Fibroblast of the conjunctiva (primary cell): ENCODE measurements at places on chromosomes 7 and 10.
A peak's percentile ranks its signal among the peaks of the same experiment; 100 is the strongest.

- DNase-seq = no peak
These were observed 54.2 kb upstream of the SVIL start for GRCh38 chr10:29689001-29689400.

DNA sequence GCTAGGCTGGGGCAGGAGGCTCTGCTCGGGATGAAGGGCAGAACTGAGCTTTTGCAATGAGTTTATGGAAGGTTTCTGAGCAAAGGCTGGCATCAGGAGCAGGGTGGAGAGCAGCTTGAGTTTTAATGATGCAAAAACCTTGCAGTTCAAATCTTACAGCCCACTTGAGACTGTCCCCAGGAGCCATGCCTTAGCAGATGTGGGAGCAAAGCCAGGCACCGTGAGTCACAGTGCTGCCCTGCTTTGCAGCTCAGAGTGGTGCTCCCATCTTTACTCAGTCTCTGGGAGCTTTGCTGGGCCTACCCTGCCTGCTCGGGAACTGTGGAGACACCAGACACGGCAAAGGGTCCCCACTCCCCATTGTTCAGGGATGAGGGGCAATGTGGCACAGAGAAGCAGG is 122.4 kb upstream of the NPS start:
- no peak for DNase-seq

GRCh38 chr10:48996-49395 is at the start of gene TUBB8:
TUBB8 (minus strand) TSS chr10:49296; CDS start chr10:49238, 58 bp downstream.
- DNase-seq = no peak

GRCh38 chr7:108164342-108164741 is 34.2 kb upstream of the LAMB4 start:
- no peak for DNase-seq

- no peak for DNase-seq
These were observed 45.5 kb downstream of the LAMB1 start for GRCh38 chr7:107957436-107957835.

GRCh38 chr10:114278884-114279191 is 39.8 kb downstream of the VWA2 start:
- DNase-seq = no peak

DNA sequence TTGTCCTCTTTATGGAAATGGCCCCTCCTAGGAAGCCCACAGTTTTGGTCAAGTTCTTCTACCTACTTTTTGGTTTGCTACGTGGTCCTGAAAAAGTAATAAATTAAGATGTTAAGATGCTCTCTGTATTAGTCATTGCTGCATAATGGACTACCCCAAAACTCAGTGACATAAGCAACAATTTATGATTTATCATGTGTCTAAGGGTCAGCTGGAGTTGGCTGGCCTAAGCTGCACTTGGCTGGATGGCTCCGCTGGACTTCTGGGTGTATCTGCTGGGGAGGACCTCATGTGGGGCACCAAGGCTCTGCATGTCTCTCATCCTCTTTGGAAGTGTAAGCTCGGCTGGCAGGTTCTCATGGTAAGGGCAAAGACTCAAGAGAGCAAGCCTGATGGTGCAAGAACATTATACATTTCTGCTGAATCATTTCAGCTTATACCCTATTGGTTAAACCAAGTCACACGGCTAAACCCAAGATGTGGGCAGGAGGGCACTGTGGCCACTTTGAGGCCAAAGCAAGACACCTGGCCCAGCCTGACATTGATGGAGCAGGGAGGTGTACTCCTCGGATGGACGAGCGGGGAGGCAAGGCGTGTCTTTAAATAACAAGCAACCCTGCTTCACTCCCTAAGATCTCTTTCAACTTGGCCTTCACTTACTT is 47.7 kb downstream of the TBXAS1 start:
- DNase-seq = no peak

DNA sequence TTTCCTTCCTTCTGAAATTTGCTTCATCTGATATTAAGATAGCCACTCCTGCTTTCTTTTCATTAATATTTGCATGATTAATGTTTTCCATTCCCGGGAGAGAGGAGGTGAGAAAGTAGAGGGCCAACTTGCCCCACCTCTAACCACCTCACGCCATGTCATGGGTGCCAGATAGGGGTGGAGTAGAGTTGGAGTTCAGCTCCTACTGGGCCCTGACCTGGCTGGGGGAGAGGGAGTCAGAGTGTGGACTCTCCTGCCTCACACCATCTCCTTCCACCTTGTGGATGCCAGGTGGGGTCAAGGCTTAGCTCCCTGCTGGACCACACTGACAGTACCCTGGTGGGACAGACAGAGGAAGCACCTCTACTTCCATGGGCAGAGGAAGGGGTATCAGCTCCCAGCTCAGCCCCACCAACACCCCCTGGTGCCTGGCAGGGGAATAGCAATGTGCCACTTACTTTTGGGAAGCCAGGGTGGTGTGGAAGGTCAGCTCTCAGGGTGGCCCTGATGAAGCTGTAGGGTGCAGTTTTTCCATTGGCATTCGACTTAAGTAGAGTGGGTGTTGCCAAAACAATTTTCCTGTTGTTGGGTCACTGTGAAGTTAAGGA is 28.0 kb downstream of the CHST12 start:
- no peak for DNase-seq

DNA sequence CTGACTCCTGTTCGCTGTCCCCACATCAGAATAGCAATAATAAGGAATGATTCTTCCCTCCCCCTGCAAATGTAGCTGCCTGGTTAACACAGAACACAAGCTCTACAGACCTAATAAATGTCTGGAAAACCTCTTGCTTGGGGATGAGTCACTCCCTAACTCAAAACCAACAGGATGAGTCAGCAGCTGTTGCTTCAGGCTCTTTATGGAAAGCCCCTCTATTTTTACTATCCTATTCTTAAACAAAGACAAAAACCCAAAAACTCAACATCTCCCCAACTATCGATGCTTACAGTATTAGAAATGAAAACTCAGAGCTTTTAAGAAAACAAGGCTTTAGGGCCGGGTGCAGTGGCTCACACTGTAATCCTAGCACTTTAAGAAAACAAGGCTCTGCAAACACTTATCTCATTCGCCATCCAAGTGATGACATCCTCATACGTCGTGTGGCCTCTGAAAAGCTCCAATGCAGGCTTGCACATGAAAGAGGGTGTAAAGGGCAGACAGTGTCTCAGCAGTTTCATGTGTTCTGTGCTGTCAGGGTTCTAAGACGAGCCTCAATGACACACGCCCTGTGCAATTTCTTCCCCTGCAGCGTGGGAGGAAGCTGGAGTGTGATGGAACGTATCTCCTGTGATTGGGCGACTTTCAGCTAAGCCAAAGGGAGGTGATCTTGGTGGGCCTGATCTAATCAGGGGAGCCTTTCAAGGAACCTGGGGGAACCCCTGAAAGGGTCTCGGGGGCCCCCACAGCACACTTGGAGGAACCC is 70.1 kb downstream of the AMZ1 start:
- DNase-seq = peak; percentile 95

DNA sequence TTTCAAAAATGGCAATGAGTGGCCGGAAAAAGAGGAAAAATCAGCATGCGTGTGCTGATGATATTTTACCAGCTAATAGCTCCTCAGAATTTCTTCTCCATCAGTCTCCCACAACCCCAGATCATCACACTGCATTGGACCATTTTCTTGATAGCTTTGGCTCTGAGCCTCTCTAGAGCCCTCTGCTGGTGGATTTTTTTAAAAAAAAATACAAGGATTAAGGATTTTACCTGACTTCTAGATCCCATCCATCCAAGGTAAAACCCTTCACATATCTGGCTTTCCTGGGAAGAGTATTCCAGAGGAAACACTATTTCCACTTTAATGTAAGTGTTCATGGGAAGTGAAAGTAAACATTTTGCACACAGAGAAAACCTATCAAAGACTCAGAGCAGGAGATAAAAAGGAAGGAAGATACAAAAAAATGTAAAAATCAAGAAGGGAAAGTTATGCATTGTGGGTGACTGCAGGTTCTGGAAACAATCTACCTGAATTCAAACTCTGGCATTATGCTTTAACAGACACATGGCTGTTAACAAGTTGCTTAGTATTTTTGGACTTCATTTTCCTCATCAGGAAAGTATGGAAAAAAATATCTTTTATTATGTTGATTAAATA is 380.9 kb downstream of the LRRTM3 start:
- DNase-seq = no peak

DNA sequence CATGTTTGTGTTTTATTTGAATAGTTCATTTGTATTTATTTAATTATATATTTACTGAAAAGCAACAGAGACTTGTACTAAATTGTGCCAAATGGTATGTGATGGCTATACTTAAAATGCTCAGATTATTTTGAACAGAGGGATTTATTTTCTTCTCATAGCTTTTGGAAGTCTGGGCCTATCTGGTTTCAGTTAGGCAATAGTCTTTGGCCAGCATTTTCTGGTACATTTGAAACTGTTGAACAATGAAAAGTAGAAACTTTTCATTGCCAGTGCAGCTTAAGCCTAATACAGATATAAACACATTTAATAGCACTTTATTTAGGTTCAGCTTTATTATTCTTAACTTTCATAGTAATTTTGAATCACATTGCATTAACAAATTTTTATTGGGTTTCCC is 188.0 kb downstream of the TAX1BP1 start:
- no peak for DNase-seq

DNA sequence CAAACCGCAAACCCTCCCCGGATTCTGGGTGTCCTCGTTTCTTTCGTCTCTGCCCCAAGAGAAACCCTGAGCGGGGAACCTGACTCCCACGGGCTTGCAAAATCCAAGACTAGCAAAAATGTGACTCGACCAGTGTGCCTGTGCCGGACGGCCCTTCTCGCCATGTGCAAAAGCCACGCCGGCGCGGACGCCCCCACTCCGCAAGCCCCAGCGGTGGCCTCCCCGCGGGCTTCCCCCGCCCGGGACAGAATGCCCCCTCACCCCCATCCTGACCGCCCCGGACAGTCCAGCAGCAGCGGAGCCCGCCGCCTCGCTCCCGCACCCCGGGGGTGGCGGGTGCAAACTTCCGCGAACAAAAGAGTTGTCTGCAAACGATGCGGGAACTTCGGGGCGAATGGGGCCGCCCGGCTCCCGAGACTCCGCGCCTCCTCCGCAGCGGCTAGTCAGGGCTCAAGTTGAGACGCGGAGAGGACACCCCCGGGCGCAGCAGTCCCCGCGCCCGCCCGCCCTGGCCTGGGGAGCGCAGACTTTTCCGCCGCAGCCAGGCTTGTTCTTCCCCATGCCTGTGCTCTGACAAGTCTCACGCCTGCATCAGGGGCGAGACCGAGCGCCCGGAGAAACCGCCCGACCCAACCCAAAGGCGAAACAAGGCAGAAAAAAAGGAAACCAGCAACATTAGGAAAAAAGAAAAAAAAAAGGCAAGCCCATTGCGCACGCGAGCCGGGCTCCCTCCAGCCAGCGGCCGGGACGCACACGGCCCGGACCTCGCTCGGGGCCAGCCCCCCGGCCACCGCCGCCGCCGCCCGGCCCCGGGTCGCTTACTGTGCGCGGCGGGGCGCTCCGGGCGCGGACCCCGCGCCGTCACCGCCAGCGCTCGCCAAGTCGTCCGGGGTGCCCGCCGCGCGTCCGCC is 732 bp downstream of the FAM53B start:
- DNase-seq = no peak

- no peak for DNase-seq
These were observed 73.4 kb upstream of the LAMB4 start for GRCh38 chr7:108203537-108203936.

DNA sequence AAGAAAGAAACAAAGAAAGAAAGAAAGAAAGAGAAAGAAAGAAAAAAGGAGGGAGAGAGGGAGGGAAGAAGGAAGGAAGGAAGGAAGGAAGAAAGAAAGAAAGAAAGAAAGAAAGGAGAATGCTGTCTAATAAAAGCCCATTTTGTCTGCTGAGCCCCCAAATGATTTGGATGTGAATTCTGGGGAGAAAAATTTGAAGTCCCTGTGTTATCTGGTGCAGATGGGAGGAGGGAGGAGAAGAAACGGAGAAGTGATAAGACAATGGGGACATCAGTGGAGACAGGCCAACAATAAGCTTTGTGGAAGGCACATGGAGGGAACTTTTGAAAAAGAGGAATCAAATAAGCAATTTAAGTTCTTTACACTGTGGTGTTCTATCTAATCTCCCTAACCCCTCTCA is 24.6 kb upstream of the TMEM273 start:
- no peak for DNase-seq

GRCh38 chr7:66748791-66749190 is 8.3 kb downstream of the RABGEF1 start:
- no peak for DNase-seq

DNA sequence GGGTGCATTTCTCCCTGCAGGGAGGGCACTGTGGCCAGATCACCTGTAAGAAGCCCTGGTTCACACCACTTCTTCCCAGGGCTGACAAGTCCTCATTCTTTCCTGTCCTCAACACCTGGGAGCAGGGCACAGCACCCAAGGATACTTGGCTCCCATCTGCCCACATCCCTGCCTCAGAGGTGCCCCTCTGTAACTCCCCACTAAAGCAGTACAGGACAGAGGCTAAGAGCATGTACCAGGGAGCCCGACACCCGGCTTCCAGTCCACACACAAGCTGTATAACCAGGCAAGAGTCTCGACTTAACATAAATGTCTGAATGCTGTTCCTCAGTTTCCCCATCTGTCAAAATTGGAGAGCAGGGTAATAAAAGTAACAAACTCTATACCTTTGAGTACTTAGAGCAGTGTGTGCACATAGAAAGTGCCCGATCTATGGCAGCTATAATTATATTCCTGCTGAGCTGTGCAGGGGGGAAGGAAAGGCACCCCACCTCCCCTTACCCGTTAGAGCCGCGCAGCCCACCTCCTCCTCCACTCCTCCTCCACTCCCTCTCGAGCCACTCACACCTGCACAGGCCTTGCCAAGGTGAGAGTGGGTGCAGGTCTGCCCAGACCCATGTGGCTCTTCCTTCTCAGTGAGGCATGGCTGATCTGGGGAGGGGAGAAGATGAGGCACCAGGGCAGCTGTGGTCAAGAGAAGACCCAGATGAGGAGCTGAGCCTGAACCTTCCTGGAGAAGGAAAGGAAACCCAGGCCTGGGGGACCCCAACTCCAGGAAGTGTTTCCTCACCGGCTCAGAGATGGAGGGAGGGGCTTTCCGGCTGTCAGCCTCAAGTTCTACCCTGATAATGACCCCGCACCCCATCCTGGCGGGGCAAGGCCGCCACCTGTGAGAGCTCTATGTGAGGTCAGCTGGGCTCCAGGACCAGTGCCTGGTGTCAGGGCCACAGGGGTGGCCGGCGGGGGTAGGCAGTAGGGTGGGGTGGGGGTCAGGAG is 22.6 kb downstream of the PODXL start:
- DNase-seq = no peak

DNA sequence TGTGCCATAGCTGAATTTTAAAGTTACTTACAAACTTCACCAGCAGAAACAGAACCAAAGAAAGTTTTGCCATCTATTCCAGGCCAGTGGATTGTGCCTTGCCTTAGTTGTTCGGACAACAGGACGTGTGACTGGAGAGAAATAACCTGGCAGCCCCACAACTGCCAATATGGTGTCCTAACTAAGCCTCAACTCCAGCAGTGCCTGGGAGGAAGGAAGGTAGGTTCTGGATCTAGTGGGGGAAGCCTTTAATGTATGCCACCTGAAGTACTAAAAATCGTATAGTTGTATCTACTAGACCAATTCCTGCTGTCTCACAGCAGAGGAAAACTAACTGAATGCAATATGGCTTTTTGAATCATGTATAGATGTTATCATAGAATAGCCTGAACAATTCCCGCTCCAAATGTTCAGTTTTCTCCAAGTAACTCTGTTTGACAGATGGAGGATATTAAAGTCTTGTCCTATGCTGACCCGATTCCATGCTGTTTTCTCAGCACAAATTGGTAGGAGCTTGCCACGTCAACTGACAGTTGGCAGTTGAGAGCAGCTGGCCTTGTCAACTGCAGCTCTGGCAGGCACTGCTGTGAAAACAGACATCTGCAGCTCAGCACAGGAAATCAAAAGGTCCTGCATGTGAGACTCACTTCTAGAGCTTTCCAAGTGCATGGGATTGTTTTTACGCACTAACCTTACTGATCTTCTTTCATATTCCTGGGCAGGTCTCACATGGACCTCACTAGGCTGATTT is 84.5 kb upstream of the WNT16 start:
- no peak for DNase-seq
